Stimulated activated CD8-positive, alpha-beta memory T cell treated with anti-CD3 and anti-CD28 coated beads, Interleukin-2, amount 100 ng/mL, for 48 hours (primary cell): ENCODE measurements at places on chromosomes 1 and 21.

GRCh38 chr1:183476081-183476480 lies 3.8 kb downstream of the SMG7 start:
- DNase-seq, result no peak

- no peak for DNase-seq
Observed at GRCh38 chr1:244573768-244574167, 79.2 kb upstream of the DESI2 start.

DNA sequence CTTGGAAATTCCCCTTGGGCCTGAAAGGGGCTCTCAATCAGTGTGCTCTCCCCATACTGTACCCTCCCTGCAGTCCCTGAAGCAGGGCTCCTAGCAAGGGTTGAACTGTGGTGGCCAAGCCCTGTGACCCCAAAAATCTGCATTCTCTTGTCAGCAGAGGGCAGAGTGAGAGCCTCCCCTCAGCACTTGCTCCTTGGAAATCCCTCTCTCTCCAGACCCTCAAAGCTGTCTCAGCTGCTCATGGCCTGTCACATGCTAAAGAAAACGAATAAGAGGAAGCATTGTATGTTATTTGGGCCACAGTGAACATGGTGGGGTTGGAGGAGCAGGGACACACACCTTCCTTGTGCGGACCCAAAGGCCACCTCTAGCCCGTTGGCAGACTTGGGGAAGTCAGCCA lies 47.2 kb upstream of the SYNC start:
- no peak for DNase-seq

DNA sequence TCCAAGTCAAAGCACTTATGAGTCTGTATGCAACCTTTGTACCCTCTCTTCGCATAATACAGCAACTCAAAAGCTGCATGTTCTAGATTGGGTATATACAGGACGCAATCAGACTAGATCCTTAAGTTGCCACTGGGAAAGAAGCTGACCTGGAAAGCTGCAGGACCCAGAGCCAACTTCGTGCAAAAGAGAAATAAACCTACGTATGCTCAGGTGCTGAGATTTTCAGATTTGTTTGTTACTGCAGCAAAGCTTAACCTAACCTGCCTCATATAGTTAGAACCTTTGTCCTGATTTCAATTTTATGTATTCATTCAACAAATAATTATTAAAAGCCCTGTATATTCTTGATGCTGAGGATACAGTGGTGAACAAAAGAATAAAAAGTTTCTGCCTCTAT lies 139.7 kb downstream of the SLC30A10 start:
- no peak for DNase-seq

GRCh38 chr1:22526098-22526497 lies 37.2 kb upstream of the EPHA8 start:
- no peak for DNase-seq

GRCh38 chr1:168775366-168775765 lies 46.4 kb upstream of the DPT start:
- no peak for DNase-seq

- DNase-seq, result no peak
Observed at GRCh38 chr1:70222716-70223235, 1.6 kb downstream of the SRSF11 start.

DNA sequence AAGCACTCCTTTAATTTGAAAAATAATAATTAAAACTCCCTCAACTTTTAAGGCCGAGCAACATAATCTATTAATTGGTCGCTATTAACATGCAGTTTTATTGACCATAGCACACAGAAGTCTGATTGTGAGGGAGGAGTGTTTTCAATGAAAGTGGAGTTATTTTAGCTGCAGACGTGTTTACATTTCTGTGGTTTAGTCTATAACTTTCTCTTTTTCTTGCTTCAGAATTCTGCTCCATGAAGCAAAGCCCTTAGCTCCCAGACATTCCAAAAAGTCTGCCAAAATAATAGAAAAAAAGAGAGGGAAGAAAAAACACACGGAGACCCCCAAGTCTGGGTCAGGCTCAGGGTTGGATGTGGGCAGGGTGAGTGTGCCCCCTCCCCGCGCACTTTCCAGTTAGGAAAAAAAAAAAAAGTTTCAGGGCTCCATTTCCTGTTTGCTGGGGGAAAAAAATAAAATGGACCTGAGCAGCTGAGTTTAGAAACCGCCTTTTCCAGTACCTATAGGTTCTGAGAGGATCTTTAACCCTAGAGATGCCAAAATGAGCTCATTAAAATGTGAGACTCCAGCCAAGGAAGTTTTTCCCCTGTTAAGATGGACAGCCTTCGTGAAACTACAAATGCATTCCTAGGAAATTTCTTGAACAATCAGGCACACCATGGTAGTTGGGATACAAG lies 143.7 kb upstream of the ETS2 start:
- no peak for DNase-seq

DNA sequence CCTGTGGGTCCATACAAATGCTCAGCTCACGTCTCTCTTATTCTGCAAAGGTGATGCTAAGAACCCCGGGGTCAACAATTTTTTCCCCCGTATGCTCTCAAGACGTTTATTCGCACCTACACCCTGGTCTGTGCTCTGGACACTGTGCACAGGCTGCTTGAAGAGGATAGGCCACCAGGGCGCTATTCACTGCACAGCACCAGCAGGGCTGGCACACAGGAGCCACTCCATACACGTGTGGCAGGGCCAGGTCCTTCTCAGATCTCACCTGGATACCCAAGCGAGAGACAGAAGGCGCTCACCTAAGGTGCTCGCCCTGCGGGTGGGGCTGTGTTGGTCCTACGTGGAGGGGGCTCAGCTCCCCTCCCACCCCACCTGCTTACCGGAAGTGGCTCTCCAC lies 16.7 kb downstream of the TMEM63A start:
- no peak for DNase-seq

GRCh38 chr1:204041803-204042505 lies 31.0 kb upstream of the SOX13 start:
- DNase-seq, result no peak

GRCh38 chr1:239483391-239483790 lies 97.0 kb downstream of the CHRM3 start:
- no peak for DNase-seq

GRCh38 chr1:18991585-18991984 lies 35.1 kb upstream of the IFFO2 start:
- DNase-seq, result no peak

GRCh38 chr1:51651552-51651942 lies 34.7 kb downstream of the OSBPL9 start:
- no peak for DNase-seq

DNA sequence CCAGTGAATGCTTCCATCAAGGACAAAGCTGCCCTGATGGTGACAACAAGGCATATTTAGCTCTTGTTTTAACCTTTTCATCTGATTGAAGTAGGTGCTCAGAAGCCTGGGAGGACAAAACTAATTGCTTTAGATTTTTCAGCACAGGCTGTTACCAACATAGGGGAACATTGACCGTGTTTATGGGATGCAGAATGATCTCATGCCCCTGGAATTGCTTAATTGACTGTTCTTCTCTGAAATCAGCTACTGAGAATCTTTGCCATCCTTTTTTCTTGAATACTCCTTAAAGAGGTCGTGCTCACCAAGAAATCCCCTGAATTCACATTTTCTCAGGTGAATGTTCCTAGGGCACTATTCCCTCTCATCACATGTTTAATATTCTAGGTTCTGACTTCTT lies 95.9 kb upstream of the CCDC190 start:
- DNase-seq, result no peak

- no peak for DNase-seq
Observed at GRCh38 chr1:200263203-200263602, 146.6 kb downstream of the ZNF281 start.

GRCh38 chr1:206828765-206829164 lies 36.7 kb upstream of the IL20 start:
- no peak for DNase-seq

DNA sequence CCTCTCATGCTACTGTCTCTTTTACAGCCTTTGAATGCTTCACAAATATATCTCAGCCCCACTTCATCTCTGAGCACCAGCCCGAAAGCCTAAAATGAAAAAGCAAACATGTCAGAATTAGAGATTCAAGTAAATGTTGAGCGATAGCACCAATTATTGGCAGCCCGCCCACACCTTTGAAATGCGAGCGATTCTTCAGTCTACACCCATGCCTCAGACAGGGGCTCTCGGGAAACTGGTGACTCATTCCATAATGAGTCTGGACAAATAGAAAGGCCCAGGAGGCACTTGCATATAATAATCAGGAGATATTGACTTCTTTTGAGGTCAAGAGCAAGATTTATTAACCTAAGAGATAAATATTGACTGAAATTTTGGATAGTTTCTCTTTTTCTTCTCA lies 487.3 kb upstream of the PTBP2 start:
- no peak for DNase-seq

- no peak for DNase-seq
Observed at GRCh38 chr1:58409336-58409735, 137.2 kb downstream of the OMA1 start.

DNA sequence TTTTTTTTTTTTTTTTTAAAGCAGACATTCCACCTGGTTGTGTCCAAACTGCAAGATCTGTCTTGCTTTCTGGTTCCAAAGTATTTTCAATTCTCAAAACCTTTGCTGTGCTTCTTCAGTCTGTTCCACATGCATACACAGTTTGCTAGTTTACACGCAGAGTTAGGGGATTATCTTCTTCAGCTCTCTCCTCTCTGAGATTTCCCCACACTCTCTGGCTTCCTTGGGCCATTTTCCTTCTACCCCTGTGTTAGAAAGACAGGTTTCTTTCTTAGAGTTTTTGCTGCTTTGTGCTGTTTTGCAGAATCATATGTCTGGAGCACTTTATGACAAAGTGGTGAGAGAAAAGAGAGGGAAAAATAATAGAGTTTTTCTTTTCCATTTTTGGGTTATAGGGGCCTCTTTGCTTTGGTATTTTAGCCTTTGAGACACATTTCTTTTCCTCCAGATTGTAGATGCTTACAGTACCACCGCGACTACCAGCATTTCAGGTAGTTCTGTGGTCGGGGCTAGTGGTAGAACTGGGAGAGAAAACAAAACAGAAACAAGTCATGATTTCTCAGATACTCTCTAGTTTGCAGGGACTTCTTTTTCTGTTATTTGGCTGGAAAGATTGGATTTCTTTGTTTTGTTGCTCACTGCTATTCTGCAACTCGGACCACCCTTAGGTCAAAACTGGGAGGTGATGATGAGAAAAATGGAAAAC lies 66.3 kb downstream of the RABGAP1L start:
- no peak for DNase-seq

- peak; percentile 35 for DNase-seq
Observed at GRCh38 chr1:93607814-93608186, 73.8 kb downstream of the BCAR3 start.

DNA sequence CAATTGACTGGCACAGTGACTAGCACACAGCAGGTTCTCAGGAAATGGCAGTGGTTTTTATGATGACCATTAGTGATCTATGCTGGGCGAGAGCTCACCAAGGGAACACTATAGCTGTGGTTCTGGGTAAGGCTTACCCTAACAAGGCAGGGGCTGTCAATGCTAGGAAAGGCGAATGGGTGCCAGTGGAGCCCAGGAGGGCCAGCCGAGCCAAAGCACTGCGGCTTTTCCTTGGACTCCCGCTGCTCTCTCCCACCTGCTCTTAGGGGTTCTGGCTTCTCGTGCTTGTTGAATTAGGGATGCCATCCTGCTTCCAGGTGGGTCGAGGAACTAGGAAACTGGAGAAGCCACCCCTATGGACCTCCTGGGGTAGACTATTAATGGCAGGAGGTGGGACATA lies 10.0 kb upstream of the A3GALT2 start:
- no peak for DNase-seq

GRCh38 chr1:61338899-61339298 lies 256.5 kb downstream of the NFIA start:
- DNase-seq, result no peak

- DNase-seq, result no peak
Observed at GRCh38 chr1:116586741-116587143, 15.9 kb upstream of the CD58 start.

DNA sequence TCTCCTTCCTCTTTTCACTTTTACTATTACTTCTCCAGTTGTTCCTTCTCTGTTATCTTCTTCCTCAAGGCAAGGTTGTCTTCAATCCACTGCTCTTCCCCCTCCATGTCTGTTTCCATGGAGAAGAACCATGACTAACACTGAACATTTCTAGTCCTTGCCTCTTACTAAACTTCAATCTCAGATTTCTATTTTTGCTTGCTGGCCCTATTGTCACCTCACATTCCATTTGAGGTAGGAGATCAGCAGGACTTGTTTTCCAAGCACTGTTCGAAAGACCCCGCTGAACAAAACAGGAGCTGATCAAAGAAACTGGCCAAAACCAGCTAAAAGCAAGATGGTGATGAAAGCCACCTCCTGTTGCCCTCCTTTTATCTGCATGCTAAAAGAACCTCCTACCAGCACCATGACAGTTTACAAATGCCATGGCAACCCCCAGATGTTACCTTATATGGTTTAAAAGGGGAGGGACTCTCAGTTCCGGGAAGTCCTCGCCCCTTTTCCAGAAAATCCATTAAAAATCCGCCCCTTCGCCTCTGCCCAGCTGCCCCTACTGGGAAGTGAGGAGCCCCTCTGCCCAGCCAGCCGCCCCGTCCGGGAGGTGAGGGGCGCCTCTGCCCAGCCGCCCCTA lies 22.6 kb downstream of the GON4L start:
- DNase-seq, result no peak

DNA sequence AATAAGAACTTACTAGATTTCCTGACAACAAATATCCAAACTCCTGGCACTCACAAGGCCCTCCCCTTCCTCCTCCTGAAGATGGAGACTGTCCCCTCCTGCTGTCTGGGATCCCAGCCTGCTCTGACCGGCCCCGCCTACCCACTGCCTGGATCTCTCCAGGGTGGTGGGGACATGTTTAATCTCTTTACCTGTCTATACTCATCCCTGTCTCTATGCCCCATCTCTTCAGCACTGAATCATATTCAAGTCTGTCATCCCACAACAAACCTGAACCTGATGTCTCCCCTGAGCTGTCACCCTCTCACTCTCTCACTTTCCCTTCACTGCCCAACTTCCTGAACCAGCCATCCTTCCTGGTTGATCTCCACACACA lies 22.1 kb downstream of the MATN1 start:
- DNase-seq, result no peak

DNA sequence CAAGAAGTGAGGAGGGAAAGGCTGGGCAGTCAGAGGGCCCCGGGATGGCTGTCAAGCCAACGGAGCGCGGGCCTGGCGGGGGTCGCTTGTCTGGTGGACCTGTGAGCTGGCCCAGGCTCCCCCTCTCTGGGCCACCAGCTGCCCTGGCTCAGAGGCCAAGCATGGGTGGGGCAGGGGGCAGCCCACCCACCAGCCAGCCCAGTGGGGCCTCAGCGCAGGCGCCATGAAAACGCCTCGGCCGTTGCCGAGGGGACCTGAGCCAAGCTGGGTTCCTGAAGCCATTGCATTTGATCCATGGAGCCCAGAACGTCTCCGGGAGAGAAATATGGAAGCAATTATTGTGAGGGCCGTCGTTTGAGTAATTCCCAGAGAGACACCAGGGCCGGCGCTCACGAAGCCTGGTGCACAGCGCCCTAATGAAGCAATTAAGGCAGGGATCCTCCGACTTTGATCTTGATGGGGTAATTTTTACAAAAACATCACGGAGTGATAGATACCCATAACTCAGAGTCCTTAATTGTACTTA lies 90.5 kb upstream of the TTC34 start:
- DNase-seq, result no peak
